ENCODE measurements at places on chromosomes 16 and 17.

GRCh38 chr16:47528431-47528830 lies 67.3 kb downstream of the PHKB start:
- no peak for DNase-seq

DNA sequence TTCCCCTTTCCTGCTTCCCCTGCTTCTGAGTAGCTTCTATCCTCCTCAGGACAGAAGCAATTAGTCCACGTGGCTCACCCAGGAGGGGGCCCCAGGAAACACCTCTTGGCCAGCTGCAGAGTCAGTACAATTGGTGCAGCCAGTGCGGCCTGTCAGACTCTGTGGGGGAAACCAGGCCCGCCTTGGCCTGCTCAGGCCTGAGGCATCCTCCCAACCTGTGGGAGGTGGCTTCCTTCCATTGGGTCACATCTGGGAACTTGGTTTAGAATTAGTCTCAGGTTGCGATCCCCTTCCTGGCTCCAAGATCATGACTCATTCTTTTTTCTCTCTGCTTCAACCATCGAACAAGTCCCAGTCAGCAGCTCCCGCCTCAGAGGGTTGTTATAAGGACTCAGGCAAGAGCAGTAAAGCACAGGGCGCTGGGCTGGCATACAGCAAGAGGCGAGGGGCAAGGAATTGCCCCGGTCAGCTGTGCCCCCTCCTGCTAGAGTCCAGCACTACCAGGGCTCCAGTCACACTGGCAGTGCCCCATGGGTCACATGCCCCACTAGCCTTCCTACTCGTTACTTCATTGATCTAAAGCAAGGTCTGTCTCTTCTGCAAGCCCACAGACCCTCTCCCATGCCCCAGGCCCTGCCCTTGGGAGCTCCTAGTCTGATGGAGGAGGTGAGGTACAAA lies 8.1 kb upstream of the EPX start:
- no peak for DNase-seq

DNA sequence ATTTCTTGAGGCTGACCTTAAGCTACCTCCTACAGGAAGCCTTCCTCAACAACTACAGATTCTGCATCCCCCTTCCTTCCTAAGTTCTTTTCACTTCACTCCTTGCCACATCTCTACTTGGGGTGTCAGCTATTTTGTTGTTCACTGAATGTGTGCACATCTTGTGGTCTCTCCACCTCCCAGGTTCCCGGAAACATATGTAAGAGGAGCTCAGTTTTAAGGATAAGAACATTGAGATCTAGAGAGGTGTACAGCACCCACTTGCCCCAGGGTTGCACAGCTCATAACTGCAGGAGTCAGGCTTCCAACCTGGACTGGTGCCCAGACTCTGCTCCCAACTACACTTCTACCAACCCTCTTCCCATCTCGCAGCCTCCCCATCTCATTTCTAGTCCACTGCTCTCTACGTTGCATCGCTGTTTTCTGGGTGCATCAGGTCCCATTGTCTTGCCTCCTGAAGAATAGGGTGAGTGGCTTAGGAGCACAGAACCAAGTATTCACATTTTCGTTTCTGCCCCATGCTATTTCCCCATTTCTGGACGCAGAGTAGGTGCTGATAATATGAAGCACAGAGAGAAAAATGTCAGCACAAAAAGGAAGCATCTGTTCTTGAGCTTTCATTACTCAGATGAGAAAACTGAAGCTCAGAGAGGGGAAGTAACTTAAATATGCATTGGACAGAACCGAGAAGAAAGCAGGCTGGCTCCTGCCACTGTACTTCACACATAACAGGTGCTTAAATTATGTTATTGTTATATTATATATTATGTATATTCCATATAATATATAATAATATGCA lies 292.0 kb upstream of the CCL2 start:
- no peak for DNase-seq

- DNase-seq = no peak
These were observed 119.0 kb upstream of the HS3ST2 start for GRCh38 chr16:22694887-22695382.

- no peak for DNase-seq
These were observed 19.6 kb upstream of the SREBF1 start for GRCh38 chr17:17856386-17856785.

DNA sequence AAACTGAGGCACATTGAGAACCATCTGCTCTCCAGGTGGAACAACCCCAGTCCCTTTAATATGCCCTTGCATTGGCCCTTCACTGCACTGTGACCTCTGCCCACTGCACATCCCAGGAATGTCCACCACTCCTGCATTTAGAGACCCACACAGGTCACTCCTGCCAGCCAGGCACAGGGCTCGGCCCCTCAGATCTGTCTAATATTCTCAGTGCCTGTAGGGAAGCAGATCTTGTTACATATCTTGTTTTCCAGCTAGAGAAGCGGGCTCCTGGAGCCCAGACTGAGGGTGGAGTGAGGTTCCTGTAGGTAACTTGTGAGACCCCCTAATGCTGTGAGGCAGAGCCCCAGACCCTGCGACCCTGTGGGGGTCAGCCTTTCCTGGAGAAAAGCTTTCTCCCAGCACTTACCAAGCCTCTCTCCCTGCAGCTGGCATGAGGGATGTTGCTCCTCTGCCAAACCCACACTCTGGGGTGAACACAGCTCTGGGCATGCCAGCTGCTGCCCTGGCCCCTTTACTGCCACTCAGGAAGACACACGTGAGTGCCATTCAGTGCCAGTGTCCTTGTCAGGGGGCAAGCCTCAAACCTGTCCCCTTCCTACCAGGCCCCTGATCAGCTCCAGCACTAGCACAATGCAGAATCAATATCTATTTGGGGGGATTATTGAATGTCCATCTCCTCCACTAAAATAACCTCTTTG lies 40.3 kb upstream of the CRHR1 start:
- no peak for DNase-seq

DNA sequence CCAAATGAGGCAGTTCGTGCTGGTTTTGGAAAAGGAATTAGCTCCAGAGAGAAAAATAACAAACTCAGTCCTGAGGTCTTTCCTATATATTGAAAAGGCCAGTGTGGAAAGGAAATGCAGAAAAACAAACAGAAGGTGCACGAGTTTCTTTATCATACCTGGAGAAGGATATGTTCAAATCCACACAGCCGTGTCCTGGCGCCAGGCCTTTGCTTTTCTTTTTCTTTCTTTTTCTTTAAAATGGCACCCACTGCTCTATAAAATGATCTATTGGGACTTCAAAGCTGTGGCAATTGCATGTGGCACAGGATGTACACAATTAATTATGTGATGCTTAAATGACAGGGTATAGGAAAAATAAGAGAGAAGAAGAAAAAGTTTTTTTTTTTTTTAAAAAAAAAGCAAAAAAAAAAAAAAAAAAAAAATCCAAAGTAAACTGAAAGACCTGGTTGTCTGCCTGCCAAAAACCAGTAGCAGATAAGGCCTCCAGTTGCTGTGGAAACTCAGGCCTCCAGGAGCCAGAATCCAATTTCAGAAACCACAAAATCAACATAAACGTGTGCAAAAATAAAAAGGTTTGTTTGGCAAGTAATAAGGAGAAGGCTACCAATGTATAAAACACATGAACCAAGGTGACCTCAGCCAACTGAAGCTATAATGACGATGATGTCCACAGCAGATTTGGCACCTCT lies 957.6 kb upstream of the SOX9 start:
- DNase-seq = no peak

DNA sequence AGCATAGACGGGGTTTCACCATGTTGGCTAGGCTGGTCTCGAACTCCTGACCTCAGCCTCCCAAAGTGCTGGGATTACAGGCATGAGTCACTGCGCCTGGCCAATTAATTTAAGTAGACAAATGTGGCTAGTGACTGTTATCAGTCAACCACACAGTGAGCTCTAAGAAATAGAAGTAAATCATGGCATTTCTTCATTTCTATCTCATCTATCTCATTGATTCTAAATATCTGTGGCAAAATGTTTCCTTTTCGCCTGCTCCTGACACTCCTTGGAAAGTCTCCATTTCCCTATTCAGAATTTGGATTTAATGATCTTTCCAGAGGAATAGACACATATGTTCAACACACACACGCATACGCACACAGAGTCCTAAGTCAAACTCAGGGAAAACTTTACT lies 81.3 kb downstream of the HIC1 start:
- no peak for DNase-seq

GRCh38 chr17:79922116-79922601 lies 82.9 kb upstream of the CBX4 start:
- no peak for DNase-seq

DNA sequence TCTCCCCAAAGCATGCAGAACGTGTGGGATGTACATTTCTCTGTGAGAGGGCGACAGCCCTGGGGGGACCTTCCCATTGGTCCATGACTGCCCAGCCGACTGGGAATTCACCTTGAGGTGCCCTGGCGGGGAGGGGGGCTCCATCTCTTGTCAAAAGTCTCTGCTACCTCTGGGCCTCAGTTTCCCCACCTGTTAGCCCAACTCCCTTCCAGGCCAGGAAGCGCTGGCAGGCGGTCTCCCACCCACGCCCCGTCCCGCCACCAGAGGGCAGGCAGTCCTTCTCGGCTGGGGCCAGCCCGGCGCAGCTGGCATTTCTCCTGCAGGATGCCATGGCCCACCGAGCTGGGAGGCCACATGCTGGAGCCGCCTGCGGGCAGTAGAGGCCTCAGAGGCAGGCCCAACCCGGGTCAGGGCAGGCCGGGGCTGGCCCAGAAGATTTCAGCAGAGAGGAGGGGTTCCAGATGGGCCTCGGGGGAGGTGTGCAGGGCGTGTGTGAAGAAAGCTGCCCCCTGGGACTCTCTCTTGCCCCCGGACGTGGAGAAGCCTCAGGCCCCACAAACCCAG lies 16.6 kb downstream of the CD7 start:
- DNase-seq = peak; percentile 45

- no peak for DNase-seq
These were observed 3.8 kb upstream of the TMEM100 start for GRCh38 chr17:55726440-55726839.

GRCh38 chr16:4113358-4114256 lies 2.6 kb downstream of the ADCY9 start:
- DNase-seq = no peak

- no peak for DNase-seq
These were observed 20.8 kb upstream of the PLLP start for GRCh38 chr16:57305159-57305811.

DNA sequence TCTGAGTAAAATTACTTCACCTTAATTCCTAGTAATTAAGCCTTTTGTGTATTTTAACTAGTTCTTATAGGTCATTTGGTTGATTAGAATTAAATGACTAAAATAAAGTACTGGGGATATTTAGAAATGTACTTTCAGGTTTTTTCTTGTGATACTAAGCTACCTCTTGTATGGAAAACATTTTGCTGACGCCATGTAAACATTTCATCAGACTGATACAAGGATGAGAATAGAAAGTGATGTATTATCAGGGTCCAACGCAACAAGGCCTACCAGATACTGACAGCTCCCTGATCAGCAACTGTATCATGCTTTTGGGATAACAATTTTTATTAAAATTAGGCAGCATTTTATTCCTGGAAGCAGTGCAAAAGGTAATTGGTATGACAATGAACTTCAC lies 1.7 kb downstream of the SMARCE1 start:
- no peak for DNase-seq

DNA sequence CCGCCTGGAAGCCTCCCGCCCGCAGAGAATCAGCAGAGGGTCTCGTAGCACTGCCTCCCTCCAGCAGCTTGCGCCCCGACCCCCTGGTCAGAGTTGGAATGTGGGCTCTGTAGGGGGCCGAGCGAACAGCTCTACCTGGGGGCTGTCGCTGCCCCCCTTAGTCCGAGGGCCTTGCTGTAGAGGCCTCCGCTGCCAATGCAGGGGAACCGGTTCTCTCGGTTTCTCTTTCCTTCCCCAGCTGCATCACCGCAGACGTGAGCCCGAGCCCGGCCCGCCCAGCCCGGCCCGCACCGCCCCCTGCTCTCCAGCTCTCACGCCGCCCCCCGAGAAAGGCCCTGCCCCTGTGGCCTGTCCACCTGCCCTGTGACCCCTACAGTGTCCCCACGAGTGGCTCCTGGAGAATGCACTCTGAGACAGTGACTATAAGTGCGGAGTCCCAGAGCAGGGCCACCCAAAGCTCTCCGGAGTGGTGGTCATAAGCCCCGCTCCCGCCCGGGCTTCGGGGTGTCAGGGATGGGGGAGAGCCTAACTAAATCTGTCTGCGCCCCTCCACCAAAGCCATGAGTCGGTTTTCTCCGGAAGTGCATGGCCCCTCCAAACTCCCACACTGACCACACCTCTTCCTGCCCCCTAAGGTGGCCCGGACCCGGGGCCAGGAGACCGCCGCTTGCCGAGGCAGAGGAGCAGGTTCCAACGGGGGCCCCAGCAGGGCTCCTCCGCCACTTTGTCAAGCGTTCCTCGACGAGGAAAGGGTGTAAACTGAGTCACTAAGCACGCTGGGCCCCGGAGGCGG lies 1.7 kb downstream of the ARHGAP27 start:
- peak; percentile 46 for DNase-seq

GRCh38 chr16:14070555-14070876 lies 603 bp upstream of the MRTFB start:
- no peak for DNase-seq

Data from progenitor cell of endocrine pancreas (in vitro differentiated cells).